ENCODE measurements at places on chromosomes 13 and 19.

DNA sequence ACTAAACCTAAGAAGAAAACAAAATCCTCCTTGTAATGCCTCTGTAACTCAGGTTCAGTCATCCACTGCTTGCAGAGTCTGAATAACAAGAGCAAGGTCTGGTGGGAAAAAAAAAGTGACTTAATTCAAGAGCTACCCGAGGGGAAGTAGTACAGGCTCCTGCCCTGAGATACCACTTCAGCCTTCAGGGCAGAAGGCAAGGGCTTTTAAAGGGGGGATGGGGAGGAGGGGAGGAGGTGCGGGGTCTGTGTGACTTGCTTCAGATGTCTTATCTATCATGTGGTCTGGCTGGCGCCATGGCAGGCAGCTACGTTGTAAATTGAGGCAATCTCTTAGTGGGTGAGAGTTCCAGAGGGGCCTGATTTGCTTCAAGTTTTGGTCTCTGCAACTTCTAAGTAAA, 66.7 kb downstream of the LRRC63 start:
- no peak for DNase-seq

- DNase-seq = peak; percentile 72
These were observed 4.4 kb downstream of the BCAT2 start for GRCh38 chr19:48806518-48806817.

GRCh38 chr13:98825659-98826058, 73.2 kb upstream of the SLC15A1 start:
- DNase-seq = no peak

DNA sequence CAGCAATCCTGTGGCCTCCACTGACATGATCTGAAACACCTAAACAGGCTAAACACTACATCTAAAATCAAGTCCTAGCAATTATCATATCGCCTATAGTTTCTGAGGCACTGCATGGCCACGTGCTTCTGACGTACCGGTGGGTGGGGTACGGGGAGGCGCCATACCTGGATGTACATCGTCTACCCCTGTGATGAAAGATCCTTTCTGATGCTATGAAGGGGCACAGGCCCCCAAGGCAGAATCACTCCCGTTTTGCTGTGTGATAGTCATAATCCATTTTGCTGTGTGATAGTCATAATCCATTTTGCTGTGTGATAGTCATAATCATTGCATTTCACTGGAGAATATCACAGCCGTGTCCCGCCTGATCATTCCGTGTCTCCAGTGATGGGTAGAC, 118.7 kb upstream of the SOX1 start:
- no peak for DNase-seq

DNA sequence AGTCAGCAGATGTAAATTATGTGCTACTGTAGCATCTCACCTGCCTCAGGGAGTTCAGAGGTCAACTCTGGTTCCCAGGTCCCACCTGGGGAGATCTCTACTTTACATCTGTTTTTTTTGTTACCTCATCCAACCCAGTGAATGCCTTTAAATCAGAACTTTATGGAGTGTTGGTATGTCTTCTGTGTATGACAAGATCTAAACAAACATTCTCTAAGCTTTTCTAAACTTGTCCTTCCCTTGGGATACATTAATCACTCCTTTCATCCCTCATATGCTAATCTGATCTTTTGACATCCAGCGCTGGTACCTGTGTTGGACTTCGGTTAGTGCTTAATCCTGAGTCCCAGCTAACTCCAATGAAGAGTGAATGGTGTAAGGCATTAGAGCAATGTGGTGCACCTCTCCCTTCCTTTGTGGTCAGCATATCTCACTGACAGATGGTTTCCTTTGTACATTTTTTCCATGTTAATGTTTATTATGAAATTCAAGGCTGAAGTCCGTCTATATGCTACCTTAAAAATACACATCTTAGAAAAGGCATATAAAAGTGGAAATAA, 213.4 kb downstream of the ABCC4 start:
- no peak for DNase-seq

DNA sequence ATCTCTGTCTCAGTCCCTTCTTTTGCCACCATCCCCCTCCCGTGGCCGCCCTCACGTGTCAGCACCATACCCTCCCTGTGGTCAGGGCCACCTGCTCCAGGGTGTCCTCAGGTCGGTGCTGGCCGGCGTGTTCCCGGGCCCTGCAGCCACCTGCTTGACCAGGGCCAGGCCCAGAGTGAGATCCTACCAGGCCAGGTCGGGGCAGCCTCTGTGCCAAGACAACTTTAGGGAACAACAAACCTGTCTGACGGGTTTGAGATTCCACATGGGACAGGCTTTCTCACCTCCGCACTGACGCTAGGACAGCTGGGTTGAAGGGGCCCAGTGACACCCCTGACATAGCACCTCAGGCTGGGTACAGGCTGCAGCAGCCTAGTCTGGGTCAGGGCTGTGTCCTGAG, 7.5 kb upstream of the SBNO2 start:
- DNase-seq = no peak

All from right hindlimb (tissue), 1 donor.